ENCODE measurements at places on chromosomes 7 and 10.

- no peak for DNase-seq
Measured at GRCh38 chr7:7869036-7869435, 99.6 kb upstream of the GLCCI1 start.

DNA sequence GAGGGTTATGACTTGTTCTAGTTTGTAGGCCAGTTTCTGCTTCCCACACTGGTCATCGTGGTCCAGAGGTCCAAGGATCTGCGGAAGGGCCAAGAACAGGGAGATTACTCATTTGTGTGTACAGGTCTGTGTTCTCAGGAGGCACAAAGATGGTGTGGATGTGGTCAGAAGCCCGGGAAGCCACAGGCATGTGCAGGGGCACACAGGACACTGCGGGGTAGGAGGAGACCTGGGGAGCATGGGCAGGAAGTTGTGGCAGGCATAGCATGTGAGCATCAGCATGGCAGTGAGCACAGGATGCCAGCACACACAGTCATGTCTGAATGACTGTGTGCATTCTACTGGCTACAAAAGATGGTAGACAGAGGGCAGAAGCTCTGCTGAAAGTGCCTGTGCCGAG is 445.8 kb downstream of the PLXNA4 start:
- DNase-seq: no peak

- peak; percentile 62 for DNase-seq
Measured at GRCh38 chr10:44982114-44982460, 3.5 kb upstream of the DEPP1 start.

DNA sequence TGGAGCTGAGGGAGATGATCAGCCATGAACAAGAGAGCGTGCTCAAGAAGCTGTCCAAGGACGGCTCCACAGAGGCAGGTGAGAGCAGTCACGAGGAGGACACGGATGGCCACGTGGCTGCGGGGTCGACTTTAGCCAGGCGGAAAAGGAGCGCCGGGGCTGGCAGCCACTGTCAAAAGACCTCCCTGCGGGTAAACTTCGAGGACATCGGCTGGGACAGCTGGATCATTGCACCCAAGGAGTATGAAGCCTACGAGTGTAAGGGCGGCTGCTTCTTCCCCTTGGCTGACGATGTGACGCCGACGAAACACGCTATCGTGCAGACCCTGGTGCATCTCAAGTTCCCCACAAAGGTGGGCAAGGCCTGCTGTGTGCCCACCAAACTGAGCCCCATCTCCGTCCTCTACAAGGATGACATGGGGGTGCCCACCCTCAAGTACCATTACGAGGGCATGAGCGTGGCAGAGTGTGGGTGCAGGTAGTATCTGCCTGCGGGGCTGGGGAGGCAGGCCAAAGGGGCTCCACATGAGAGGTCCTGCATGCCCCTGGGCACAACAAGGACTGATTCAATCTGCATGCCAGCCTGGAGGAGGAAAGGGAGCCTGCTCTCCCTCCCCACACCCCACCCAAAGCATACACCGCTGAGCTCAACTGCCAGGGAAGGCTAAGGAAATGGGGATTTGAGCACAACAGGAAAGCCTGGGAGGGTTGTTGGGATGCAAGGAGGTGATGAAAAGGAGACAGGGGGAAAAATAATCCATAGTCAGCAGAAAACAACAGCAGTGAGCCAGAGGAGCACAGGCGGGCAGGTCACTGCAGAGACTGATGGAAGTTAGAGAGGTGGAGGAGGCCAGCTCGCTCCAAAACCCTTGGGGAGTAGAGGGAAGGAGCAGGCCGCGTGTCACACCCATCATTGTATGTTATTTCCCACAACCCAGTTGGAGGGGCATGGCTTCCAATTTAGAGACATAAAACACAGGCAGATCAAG is 3.3 kb downstream of the GDF2 start:
- no peak for DNase-seq

DNA sequence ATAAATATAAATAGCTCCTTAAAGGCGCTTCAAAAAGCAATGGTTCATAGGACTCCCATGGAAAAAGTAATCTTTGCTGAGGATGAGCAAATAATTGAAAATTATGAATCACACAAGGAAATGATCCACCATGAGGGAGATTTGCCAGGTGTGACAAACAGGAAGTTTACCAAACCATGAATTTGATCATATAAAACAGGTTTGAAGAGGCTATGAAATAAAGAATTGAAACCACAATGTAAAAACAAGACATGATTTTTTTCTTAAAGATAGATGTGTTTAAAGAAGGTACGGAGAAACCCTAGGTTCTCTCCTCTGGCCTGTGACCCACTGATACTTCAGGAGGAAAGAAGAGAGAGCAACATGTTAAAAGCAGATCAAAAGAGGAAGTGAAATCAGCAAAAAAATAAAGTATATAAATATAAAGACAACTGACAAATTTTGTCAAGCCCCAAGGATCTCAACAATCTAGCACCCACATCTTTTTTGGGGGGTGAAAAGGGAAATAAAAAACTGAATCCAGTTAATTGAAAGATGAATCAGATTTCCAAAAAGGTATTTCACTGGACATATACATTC is 111.3 kb upstream of the ASAH2 start:
- DNase-seq: no peak

DNA sequence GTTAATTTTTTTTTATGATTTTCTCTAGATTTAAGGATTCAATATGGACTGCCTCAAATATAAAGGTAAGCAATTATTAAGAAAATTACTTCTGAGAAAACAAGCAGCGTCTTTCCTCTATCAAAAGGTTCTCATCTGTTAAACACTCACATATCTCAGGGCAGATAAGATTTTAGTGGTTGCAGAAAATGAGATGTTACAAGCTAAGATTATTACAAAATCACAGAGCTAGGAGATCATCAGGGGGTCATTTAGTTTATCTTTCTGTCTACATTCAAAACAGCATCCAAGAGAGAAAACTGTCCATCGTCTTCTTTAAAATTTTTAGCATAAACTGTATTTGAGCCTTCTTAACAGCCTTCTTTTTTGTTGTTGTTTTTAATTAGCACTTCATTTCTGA is 29.1 kb upstream of the RHOBTB1 start:
- no peak for DNase-seq

All from sciatic nerve (tissue), 2 donors.